ENCODE measurements at places on chromosomes 12 and 14. TPM values are rescaled to one million over a fixed set of nuclear protein-coding genes. Genes with fewer than 3 reads are reported as not detected.

The LIN7A gene
- 31.2 TPM for total RNA-seq

The COX8C gene
- not detected for total RNA-seq

The NUDT14 gene
- total RNA-seq: 7.3 TPM

The TTC5 gene
- total RNA-seq: 22.7 TPM

The SDS gene
- not detected for total RNA-seq

The B4GALNT3 gene
- 1.4 TPM for total RNA-seq

The RAD9B gene
- total RNA-seq: 2.1 TPM

The GPR137C gene
- total RNA-seq: 14.0 TPM

The GRIP1 gene
- total RNA-seq: 9.8 TPM
